ENCODE measurements at places on chromosomes 4 and X.

DNA sequence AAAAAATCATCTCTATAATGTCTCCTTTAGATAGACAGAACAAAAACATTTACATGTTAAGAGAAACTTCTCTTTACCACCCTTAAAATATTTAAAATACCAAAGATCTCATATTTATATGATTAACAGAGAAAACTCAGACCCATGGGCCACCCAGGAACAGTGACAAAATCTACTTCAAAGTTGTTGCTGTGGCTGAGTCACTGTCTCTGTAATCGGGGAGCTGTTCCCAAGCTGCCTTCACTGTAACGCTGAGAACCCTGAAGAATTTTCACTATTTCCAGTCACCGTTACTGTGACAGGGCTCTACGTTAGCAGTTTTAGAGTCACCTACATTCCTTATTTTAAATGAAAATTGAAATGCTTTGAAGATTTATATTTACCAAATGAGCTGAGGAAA lies 9.0 kb upstream of the DAPP1 start:
- DNase-seq = no peak

DNA sequence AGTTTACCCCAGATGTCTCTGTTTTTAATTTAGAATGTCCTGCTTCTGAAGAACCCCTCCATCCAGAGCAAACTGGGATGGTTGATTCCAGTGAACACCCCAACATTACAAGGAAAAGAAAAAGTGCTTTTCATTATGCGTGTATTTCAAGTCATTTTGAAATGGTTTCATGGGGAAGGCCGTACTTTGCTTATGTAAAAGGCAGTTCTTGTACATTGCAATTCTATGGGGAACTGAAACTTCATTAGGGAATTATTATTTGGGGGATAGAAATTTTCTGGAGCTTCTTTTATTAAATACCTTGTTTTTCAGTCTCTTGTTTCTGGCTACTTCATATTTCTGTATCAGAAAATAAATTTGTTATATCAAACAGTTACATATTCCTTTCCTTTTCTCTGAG lies 96.9 kb upstream of the ZNF518B start:
- DNase-seq = no peak

GRCh38 chr4:29278585-29278984 lies 1441.6 kb upstream of the PCDH7 start:
- DNase-seq = no peak

DNA sequence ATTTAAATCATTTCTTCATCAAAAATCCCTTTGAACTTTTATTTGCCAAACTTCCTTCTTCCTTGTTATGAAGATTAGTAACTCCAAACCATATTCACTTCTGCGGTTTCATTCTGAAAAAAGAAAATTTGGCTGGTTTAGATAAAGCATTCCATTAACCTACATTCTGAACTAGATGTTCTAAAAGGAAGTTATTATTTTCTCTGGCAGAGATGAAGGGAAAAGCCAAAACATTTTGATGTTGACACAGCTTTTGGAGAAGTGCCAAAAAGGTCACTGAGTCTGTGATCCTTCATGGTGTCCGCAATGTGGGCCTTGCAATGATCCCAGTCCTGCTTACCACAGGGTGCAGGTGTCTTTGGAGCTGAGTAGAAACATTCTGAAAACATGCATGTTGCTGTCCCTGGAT lies 36.0 kb downstream of the CXCL8 start:
- peak; percentile 42 for DNase-seq

- no peak for DNase-seq
These were observed 559 bp upstream of the FAM47E start for GRCh38 chr4:76250962-76251361.

GRCh38 chr4:80538276-80538926 lies 202.9 kb downstream of the CFAP299 start:
- DNase-seq = no peak

- no peak for DNase-seq
These were observed 157.7 kb downstream of the CBR4 start for GRCh38 chr4:168852387-168852786.

- DNase-seq = no peak
These were observed 69.8 kb upstream of the FAT4 start for GRCh38 chr4:125244848-125245450.

GRCh38 chr4:137090951-137091350 lies 441.3 kb downstream of the PCDH18 start:
- no peak for DNase-seq

DNA sequence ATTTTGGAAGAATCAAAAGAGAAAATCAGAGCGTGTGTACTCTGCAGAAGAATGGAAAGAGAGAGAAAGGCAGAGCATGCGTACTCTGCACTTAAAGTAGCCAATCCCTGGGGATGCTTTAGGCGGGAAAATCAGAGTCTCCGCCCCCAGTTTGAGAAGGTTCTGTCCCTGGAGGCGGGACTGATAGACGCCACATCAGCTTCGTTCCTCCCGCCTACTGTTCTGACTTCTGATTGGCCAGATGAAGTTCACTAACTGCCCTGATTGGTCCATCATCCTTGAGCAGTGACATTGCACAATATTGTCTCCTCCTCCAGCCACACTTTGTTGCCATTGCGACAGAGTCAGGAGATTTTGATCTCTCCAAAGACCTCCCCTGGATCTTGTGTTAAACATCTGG lies 23.8 kb downstream of the SSX1 start:
- no peak for DNase-seq

DNA sequence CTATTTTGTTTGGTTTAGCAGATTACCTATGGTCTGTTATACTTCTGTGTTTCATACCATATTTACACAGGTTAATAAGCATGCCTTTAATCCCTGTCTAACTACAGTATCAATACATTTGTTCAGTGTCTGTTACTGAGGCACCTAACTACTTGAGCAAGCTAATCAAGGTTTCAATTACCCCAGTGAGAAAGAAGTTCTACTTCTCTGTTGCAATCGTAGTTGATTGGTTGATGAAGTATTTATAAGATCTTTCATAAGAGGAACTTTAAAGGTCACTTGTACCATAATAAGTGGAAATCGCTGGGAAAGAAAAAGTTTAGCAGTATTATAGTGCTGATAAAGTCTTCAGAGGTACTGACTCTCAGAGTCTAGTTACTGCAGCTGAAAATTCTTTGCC lies 490.6 kb downstream of the RPA4 start:
- no peak for DNase-seq

DNA sequence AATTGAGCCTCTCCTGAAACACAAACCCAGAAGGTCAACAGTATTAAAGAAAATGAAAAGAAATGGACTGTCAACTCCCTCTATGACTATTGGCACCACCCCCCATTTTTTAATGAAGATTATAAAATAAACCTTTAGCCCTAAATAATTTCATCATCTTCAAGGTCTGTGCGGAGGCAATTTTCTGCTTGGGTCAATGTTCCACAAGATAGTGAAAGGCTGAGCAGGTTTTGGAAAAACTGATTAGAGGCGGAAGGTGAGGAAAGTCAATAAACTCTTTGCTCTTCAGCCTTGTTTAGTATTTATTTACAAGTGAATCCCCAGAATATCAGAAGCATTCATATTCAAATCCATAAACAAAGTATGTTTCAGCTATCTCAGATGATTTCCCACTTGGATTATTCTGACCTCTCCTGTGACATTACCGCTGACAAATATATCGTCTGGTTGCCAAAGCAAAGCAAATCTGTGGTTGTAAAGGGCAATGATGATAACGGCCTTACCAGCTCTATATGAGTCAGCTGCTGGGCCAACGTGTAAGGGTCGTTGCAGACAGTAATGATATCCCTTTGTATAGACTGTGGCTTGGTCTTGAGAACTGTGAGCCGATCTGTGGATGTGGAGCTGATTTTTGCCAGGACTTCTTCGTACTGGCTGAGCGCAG lies 24.0 kb downstream of the RASGEF1B start:
- no peak for DNase-seq

GRCh38 chr4:148443512-148444295 lies 1.5 kb upstream of the NR3C2 start:
- DNase-seq = peak; percentile 47

DNA sequence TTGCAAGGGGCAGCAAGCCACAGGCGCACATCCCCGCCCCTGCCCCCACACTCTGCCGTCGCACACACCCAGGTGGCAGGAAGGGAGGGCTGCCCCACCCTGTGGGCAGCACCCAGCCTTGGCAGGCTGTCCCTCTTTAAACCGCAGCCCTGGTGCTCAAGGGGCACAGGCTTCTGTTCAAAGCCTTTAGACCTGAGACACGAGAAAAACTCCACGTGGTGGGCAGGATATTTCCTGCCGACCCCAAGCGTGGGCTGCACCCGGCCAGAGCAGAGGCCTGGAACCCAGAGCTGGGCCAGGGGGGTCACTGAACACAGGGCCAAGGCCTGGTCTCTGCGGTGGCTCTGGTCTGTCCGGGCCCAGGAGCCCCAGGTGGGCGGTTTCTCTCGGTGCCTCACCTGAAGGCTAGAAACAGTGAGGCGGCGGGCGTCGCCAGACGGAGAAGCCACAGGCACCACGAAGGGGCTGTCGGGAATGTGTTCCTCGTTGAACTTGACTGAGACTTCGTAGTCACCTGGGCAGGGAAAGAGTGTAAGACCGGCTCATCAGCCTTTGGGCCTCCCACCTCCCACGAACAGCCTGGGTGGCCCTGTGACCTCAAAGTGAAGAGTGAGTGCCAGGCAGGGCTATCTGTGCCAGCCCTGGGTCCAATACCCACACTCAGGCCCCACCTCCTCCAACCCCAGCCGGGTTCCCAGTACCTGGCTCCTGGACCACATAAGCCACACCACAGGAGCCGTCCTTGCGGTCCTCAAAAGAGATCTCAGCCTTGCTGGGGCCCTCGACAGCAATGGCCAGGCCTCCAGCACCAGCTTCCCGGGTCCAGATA lies 23.0 kb downstream of the FLNA start:
- DNase-seq = peak; percentile 21

DNA sequence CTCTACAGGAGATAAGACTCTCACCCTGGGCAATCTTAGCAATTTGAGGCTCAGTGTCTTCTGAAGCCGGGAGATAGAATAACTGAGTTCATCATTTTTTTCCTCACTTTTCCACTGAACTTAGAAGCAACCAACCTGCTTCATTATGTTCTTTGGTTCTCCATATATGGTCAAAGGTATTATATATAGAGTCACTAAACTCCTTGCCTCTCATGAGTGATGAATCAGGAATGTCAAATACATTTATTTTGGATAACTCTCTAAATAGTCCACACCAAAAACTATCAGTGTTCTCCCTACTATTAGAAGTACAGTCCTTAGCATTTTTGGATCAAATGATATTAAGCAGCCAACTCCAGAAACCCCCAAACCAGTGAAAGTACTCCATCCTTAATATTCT lies 421.5 kb upstream of the EPHA5 start:
- DNase-seq = no peak

GRCh38 chr4:186500721-186501304 lies 54.6 kb downstream of the MTNR1A start:
- DNase-seq = no peak

- no peak for DNase-seq
These were observed 23.8 kb downstream of the SH3RF1 start for GRCh38 chr4:169246957-169247396.

- no peak for DNase-seq
These were observed 4.0 kb downstream of the HAND2 start for GRCh38 chr4:173526027-173526482.

DNA sequence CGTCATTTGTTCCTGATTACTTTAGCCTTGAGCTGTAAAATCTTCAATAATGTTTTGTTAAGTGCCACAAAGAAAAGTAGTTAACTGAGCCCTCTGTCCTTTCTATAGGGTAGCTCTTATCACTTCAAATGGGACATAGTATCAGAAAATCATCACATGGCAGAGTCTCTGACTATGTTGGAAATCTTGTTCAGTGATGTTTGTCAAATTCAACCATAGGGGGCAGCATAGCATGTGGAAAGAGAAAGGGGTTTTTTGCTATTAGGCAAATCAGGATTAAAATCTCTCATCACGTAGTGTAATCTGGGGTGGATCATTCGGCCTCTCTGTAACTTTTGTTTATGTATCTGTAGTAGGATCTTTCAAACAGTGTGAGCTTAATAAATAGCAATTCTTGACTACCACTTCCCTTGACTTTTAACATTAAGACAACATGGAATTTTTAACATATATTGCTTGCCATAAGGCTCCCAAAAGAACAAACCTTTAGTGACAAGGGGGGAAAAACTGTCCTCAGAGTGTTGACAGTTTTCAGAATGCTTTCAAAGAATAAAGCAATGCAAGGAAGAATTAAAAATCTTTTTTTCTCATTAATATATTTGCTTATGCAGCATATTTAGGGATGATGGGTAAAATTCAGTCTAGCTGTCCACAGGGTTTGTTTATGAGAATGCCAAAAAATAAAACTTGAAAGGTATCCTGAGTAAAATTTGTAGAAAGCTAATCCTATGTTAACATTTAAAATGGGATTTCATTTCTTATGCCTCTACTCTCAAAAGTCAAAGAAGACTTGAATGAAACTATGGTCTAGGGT lies 127.2 kb downstream of the FBXW7 start:
- no peak for DNase-seq

- DNase-seq = no peak
These were observed 28.6 kb upstream of the MXD4 start for GRCh38 chr4:2290488-2290887.

GRCh38 chrX:148874636-148875246 lies 374.3 kb downstream of the AFF2 start:
- no peak for DNase-seq

DNA sequence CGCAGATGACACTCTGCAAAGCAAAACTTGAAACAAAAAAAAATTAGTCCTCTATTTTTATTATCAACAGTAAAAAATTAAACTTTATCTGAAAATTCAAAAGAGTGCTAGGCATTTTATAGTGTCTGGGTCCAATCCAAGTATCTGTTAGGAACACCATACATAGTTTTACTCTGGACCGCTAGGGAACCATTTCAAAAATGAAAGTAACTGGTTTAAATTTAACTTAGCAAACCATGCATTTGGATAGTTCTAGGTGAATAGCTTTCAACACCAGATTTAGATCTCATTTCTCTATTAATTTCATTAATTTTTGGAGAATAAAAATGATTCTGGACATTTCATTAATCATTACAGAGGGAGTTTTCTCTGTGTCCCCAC lies 1.2 kb downstream of the KLKB1 start:
- no peak for DNase-seq

- no peak for DNase-seq
These were observed 167.8 kb upstream of the PCDH18 start for GRCh38 chr4:137700072-137700471.

DNA sequence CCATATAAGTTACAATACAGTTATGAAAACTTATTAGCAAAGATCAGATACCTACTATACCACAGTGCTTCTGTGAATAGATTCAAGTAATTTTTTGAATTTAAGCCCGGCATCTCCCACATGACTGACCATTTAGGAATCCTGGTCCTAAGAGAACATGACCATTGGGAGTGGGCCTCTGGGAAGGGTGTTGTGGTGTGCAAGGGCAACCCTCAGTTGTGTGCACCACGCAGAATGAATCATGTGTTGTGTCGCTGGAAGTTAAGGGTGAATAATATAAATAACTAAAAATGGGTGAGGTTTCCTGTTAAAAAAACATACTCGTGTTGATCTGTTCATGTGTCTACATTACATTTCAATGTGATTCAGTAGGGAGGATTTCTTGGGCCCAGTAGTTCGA lies 15.5 kb downstream of the CPE start:
- no peak for DNase-seq

- no peak for DNase-seq
These were observed 132.6 kb upstream of the SLIT2 start for GRCh38 chr4:20119141-20119540.

All from left cardiac atrium (tissue), 4 donors.